ENCODE measurements at places on chromosomes 7 and 10. TPM values are rescaled to one million over a fixed set of nuclear protein-coding genes. Genes with fewer than 3 reads are reported as not detected.

GRCh38 chr10:34420795-34421194 lies 394.3 kb downstream of the PARD3 start:
- no peak for DNase-seq

GRCh38 chr7:69693042-69693441 lies 94.8 kb downstream of the AUTS2 start:
- no peak for DNase-seq

NFE2L3 gene
- total RNA-seq = 1.2 TPM

- DNase-seq = peak; percentile 98
These were observed 356 bp upstream of the NDUFB2 start for GRCh38 chr7:140696024-140696679.

- no peak for DNase-seq
These were observed 15.8 kb downstream of the RPP30 start for GRCh38 chr10:90887555-90887954.

LRRN3 gene
- 26.9 TPM for total RNA-seq
